Body of pancreas (tissue), 4 donors: ENCODE measurements at places on chromosomes 12 and 14. TPM values are rescaled to one million over a fixed set of nuclear protein-coding genes. Genes with fewer than 3 reads are reported as not detected.

DNA sequence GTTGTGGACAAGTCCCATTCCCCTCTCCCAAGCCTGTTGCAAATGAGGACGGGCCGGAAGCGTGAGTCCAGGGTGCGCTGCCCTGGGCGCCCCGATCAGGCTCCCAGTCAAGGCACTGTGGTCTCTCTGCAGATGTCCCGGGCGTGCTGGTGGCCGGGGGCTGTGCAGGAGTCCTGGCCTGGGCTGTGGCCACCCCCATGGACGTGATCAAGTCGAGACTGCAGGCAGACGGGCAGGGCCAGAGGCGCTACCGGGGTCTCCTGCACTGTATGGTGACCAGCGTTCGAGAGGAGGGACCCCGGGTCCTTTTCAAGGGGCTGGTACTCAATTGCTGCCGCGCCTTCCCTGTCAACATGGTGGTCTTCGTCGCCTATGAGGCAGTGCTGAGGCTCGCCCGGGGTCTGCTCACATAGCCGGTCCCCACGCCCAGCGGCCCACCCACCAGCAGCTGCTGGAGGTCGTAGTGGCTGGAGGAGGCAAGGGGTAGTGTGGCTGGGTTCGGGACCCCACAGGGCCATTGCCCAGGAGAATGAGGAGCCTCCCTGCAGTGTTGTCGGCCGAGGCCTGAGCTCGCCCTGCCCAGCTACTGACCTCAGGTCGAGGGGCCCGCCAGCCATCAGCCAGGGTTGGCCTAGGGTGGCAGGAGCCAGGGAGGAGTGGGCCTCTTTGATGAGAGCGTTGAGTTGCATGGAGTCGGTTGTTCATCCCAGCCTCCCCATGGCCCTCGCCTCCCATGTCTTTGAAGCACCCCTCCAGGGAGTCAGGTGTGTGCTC lies 6.3 kb downstream of the SLC25A47 start:
- no peak for DNase-seq

DNA sequence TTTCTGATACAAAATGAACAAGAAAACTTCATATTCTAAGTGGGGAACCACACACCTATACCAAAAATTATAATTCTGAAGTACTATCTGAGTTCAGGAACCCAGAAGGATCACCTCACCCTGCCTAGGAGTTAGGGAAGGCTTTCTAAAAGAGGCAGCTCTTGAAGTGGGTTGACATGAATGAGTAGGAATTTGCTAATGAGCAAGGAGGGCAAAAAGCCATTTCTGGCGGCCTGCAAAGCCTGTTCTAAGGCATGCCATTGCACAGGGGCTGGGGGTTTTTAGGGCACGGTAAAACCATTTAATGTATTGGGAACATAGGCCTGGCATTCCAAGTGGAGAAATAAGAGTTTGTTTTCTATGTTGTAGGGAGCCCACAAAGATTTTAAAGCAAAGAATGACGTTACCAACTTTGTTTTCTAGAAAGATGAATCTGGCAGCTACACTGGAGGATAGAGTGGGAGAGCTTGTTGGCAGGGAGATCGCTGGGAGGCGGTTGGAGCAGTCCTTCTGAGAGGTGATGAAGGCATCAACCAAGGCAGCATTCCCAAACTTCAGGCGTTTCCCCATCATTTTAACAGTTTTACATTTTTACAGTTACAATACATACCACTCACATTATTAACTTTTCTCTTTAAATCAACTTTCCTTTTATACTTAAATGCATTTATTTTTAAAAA lies 14.1 kb downstream of the IFT43 start:
- DNase-seq, result no peak

DNA sequence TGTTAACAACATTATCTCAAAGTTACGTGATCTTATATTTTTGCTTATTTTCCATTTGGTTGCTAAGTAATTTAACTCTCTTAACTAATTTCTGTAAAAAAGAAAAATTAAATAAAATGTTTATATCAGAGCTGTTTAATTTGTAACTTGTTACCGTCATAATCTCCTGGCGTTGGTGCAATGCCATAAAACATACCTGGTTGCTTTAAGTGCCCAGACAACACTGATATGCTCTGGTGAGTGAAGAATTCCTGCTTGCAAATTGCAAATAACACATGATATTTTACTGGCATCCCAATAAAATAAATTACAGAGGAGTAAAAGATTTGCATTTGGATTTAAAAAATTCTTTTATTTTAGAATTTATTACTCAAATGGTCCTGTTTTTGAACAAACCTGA lies 640.1 kb upstream of the MIS18BP1 start:
- no peak for DNase-seq

Gene KRT6A
- total RNA-seq, result not detected

DNA sequence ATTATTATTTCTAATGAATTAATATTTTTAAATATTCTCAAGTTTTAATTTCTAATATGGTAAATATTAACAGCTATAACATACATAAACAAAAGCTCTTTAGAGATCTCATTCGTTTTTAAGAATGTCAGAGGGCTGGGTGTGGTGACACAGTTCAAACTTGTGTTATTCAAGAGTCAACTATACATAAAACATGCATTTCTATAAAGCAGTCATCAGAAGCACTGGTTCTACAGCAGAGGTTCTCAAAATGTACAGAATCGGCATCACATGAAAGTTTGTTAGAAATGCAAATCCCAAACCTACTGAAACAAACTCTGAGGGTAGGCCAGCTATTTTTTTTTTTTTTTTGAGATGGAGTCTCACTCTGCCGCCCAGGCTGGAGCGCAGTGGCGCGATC lies 34.6 kb downstream of the CLIP1 start:
- DNase-seq, result no peak

DNA sequence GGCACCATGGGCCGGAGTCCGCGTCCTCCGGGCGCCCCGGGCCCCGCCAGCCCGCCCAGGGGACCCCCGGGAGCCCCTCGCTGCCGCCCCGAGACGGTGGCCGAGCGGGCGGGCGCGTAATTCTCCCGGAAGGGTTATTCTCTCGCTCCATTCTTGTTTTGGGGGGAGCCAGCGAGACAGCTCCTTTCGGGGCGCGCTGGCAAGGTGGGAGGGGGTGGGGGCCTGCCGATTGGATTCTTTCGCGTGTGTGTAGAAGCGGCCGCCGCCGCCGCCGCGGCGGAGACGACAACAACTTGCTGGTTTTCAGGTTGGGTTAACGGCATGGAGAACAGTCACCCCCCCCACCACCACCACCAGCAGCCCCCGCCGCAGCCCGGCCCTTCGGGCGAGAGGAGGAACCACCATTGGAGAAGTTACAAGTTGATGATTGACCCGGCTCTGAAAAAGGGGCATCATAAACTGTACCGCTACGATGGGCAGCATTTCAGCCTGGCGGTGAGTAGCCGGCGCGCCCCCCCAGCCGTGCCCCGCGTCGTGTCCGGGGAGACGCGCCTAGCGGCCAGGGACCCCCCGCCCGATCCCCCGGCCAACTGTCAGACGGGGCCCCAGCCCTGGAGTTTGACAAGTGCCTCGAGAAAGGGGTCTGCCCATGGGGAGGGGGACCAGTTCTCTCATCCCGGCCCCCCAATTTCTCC lies 755 bp downstream of the SETD1B start:
- peak; percentile 51 for DNase-seq
